NCI-H1105 treated with DMSO at 0.1 percent for 48 hours (cell line): ENCODE measurements at places on chromosomes 3 and 15.

DNA sequence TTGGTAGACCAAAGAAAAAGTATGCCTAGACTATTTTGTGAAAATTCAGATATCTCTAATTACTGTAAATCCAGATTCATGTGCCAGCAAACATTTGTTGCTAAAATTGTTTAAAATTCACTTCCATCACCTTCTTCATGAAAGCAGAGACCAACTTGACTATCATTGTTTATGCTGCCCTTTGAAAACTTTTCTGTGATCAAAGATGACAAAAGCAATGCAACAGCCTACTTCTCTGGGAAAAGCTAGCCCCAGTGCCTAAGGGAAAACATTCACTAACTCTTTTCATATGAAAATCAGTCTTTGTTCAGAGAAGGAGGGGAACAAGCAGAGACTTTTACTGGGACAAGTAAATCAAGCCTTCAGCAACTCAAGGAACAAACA is 178.0 kb upstream of the P2RY1 start:
- DNase-seq, result no peak

GRCh38 chr3:177948716-177949425 is 587.4 kb upstream of the KCNMB2 start:
- DNase-seq, result no peak

GRCh38 chr3:100708644-100708988 is 678 bp upstream of the TFG start:
- no peak for DNase-seq

DNA sequence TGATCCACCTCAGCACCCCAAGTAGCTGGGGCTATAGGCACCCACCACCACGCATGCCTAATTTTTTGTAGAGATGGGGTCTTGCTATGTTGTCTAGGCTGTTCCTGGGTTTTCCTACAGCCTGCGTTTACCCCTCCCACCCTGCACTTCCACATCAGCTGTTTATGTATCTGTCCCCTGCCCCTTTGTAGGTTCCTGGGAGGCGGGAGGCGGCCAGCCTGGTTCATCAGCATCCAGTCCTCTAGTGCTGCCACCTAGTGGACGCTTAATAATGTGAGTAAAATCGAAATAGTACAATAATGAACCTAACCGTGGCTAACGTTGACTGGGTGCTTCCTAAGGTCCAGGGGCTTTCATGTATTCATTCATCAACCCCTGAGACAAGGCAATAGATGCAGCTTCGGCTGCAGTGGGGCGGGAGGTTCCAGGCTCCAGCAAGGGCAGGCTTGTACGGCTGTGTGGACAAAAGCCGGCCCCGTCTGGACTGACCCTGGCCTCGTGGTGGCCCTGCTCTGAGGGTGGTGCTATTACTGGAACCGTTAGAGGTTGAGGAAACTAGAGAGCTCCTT is 1.2 kb upstream of the LCTL start:
- DNase-seq, result peak; percentile 74

- no peak for DNase-seq
Observed at GRCh38 chr3:186772701-186773417, 10.5 kb upstream of the EIF4A2 start.

DNA sequence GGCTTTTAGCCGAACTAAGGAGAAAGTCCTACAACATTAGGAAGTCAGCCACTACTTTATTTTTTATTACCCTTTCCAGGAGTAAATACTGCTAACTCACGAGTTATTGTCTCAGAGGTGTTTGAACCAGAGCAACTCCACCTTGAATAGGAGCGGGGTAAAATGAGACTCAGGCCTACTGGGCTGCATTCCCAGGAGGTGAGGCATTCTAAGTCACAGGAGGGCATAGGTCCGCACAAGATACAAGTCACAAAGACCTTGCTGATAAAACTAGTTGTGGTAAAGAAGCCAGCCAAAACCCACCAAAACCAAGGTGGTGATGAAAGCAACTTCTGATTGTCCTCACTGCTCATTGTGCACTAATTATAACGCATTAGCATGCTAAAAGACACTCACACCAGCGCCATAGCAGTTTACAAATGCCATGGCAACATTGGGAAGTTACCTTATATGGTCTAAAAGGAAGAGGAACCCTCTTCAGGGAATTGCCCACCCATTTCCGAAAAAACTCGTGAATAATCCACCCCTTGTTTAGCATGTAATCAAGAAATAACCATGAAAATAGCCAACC is 555.9 kb downstream of the IGSF11 start:
- no peak for DNase-seq

GRCh38 chr3:57777774-57778173 is 21.7 kb downstream of the SLMAP start:
- no peak for DNase-seq

DNA sequence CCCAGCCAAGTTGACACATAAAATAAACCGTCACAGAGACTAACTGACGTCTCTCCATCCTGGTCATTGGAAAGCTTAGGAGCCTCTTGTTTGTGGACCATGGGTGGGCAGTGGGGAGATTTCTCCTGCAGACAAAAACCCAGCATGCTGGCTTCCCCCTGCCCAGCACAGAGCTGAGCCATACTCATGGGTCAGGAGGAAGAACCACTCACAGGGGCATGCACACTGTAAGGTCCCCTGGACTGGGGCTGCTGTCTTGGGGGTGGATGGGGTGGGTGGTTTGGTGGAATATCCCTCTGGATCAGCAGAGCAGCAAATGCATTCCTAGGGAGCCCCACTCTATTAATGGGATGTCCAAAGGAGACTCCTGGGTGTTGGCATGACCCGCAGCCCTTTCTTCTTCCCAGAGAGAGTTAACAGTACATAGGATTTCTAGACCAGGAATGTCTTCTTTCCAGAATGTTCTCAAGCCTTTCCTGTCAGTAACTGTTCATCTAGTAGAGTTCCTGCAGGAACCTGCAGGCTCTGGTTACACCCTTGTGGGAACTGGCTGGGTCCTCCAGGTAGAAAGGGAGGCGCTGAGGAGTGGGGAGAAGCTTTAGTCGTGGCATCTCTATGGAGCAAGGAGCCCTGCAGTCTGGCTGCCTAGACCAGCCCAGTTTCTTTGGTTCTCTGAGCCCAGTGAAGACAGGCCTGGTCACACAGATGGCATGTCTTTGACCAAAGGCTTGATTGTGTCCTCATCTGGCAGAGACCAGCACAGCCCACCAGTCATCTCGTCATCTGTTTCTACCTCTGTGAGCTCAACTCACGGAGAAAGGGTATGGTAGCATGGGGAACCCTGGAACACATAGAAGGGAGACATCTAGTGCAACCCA is 73.4 kb upstream of the PRR23C start:
- no peak for DNase-seq

DNA sequence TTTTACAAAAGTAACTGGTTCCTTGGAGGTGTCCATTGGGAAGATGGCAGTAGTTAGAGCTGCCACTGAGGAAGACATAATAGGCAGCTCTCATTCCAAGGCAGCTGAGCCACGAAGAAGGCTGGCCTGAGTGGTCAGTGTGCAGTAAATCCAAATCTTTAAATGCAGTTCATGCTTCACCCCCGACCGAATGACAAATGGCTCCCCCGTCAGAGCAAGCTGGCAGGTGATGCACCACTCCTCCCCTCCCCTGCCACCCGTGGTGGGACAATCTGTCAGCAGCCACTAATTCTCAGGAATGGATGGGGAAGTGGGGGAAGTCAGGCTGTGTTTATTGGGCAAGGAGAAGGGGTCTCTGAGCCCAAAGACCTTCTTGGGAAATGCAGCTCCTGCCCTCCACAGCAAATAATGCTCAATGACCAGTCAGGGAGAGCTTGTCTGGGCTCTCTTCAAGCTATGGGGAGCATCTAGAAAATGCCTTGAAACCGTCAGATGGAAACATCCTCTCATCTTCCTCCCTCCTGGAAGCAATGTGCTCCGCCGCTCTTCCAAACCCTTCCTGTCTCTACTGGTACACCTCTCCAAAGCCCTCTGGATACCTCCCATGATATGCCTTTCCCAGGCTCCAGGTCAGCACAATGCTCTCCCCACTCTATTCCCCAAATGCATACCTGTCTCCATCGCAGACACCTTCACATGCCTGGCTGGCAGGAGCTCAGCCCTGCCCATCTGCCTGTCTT is 65.4 kb downstream of the LIPC start:
- DNase-seq, result no peak

- DNase-seq, result no peak
Observed at GRCh38 chr3:4818986-4819693, 160.1 kb upstream of the BHLHE40 start.

DNA sequence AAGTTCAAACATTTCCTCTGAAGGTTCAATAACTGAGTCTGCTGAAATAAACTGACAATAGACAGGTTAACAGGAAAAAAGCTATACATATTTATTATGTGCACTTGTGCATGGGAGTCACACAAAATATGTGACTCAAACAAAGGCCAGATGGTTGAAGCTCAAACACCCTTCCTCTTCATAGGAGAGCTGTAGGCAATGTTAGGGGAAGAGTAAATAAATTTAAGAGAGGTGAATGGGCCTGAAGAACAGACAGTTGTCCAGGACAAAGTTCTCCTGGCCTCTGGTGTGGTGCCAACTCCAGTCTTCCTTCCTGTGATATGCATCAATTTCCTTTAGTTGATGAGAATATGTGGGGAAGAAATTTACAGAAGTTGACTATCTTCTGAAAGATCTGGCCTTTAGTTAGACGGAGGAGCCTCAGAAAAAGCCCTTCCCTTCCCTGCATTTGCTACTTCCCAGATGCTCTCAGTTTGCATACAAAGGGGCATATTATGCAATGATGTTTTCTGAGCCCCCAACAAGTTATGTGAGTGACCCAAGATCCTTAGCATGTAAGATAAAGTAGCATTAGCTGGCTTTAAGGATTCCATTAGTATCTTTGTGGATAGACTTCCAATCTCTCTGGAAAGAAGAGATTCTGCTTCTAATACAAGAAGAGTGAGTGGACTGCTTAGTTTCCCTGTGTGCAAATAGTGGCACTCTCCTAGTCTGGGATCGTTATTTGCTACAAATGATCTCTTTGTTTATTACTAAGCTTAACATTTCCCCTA is 96.4 kb upstream of the IGSF10 start:
- no peak for DNase-seq
